ENCODE measurements at places on chromosomes 6 and 20.

- DNase-seq, result no peak
Observed at GRCh38 chr20:51199920-51200319, 177.0 kb upstream of the KCNG1 start.

DNA sequence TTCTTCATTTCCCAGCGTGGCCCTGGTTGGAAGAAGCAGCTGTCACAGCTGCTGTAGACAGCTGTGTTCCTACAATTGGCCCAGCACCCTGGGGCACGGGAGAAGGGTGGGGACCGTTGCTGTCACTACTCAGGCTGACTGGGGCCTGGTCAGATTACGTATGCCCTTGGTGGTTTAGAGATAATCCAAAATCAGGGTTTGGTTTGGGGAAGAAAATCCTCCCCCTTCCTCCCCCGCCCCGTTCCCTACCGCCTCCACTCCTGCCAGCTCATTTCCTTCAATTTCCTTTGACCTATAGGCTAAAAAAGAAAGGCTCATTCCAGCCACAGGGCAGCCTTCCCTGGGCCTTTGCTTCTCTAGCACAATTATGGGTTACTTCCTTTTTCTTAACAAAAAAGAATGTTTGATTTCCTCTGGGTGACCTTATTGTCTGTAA, 292.7 kb downstream of the ESR1 start:
- DNase-seq, result no peak

GRCh38 chr6:20472748-20473147, 61.5 kb upstream of the CDKAL1 start:
- no peak for DNase-seq

DNA sequence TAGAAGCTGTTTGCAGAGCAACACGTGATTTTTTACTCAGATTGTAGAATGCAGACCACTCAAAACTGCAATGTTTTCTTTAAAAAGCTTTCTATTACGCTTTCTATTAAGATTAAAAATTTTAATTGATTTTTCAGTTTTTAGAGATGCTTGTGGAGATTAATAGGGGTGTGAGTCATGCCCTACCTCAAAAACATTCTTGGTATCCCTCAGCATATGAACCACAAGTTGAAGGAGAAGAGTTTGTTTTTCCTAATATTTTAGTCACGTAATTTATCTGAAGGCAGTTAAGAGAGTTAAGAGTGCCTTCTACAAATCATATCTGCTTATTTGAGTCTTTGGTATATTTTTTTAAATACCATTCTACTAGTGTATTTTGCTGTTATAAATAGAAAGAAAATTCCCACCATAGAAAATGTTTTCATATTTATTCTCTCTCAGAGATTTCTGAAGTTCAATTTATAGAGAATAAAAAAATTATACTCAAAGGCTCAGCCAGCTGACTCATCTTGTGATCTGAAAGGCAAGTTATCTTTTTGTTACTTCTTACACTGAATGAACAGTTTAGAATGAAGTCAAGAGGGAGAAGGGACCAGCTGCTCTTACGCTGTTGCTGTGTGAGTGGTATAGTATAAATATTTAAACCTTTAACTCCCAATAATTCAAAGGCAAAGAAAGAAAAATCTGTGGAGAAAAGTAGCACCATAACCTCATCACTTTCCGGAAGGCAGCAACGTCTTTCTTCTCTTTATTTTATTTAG, 7.6 kb downstream of the RIPOR2 start:
- no peak for DNase-seq

DNA sequence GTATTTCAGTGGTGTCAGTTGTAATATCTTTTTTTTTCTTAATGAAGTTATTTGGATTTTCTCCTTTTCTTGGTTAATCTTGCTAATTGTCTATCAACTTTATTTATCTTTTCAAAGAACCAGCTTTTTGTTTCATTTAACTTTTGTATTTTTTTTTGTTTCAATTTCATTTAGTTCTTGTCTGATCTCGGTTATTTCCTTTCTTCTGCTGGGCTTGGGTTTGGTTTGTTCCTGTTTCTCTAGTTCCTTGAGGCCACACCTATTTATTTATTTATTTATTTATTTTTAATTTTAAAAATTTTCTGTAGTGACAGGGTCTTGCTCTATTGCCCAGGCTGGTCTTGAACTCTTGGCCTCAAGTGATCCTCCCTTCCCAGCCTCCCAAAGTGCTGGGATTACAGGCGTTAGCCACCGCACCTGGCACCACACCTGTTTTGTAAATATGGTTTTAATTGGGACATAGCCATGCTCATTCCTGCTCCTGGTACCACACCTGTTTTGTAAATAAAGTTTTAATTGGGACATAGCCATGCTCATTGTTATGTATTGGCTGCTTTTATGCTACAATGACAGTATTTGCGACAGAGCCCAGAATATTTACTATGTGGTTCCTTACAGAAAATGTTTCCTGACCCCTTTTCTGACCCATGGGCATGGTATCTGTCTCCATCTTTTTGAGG, 22.2 kb downstream of the KDM1B start:
- no peak for DNase-seq

Data from Peyer's patch (tissue), 4 donors.